RWPE2 (cell line): ENCODE measurements at places on chromosomes 2 and 18.

GRCh38 chr2:158756331-158756730, 38.8 kb upstream of the DAPL1 start:
- no peak overlapping the region for H3K27ac ChIP-seq
- DNase-seq: no peak
- peaks cover 5% of the 10 kb centered on the region for H3K4me1 ChIP-seq
- no peaks in the 10 kb centered on the region for H3K27me3 ChIP-seq
- H3K4me3 ChIP-seq: no peak overlapping the region

- no peak overlapping the region for H3K27ac ChIP-seq
- no peaks in the 10 kb centered on the region for H3K36me3 ChIP-seq
- no peak for DNase-seq
- H3K27me3 ChIP-seq: no peaks in the 10 kb centered on the region
Measured at GRCh38 chr2:2926858-2927175, 450.8 kb downstream of the EIPR1 start.

GRCh38 chr2:213296270-213296669, 12.0 kb downstream of the SPAG16 start:
- no peak for DNase-seq
- H3K4me1 ChIP-seq: no peaks in the 10 kb centered on the region
- no peaks in the 10 kb centered on the region for H3K27me3 ChIP-seq
- no peak overlapping the region for H3K27ac ChIP-seq
- H3K4me3 ChIP-seq: no peak overlapping the region

DNA sequence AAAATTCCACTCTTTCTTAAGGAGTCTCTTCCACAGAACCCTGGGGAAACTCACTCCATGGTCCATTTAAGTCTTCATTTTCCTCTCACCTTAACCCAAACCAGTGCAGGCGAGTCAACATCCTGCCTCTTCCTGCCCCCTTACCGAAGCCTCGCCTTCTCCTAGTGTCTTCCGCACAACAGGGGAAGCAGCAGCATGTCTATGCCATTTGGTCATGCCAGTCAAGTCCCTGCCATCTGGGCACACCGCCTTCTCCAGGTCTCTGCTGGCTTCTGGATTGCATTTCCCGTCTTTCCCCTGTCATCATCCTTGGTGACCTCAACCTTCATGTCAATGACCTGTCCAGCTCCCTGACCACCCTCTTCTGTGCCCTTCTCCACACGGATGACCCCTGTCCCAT, 77.3 kb upstream of the FZD7 start:
- no peaks in the 10 kb centered on the region for H3K36me3 ChIP-seq
- no peak overlapping the region for H3K4me3 ChIP-seq
- no peak overlapping the region for H3K27ac ChIP-seq
- H3K4me1 ChIP-seq: no peaks in the 10 kb centered on the region
